ENCODE measurements at places on chromosomes 11 and 22.

DNA sequence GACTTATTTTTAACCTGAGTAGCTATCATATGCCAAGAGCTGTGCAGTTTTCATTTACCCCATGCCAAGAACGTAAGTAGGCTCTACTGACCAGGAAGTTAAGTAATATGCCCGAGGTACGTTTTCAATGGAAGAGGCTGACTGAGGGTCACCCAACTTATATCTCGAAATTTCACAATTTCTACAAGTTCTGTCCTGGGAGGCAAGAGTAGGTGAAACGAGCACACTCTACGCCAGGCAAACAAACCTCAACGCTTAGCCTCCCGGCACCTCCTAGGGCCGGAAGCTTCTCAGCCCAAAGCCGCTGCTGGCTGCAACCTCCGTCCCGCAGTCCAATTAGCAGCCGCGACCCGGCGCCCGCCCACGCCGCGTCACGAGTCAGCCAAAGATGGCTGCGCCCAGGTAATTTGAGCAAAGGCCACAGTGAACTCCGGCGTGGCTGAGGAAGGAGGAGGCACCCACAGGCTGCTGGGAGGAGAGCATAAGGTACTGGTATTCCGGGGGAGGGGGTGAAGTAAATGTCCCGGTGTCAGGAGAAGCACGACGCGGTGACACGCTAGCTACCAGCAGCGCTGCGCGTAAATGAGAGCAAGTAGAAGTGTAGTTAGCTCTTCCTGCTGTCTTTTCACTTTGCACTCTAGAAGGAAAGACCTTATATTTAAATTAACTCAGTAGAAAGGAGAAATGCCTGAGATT, at the start of gene TMEM126A:
TSS of gene TMEM126A (plus strand) at position 364 of the 696 bp plus-strand sequence. CDS start 2,289 bp downstream, outside the sequence.
- DNase-seq, result peak; percentile 29

- no peak for DNase-seq
Measured at GRCh38 chr22:44839061-44839460, 86.7 kb downstream of the ARHGAP8 start.

DNA sequence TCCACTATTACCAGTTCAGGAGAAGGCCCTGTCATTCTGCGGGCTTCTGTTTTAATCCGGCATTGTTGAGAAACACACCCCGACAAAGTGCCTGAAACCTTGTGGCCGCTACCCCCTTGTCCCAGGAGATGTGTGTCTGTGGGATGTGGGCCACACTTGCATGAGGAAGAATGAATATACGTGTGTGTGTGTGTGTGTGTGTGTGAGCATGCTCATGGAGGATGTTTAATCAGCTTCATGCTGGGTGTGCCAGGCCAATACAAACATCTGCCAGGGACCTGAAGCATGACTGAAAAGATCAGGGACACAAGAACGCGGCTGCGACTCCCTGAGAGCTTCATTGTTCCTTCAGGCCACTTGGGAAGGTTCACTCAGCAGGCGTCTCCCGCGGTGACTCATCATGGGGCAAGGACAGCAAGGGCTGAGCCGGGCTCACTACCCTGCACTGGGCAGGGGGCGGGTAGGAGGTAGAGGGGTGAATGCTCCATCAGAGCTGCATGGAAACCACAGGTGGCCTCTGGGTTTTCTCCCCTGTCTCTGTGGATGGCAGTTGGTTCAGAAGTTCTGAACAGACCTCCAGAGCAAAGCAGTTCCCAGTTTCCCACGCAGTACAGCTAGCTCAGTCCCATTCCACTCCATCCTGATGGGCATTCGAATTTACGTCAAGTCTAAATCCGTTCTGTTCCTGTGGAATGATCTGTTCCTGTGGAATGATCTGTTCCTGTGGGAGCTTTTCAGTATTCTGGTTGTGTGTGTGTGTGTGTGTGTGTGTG, 7.0 kb upstream of the MALAT1 start:
- DNase-seq, result peak; percentile 55

- DNase-seq, result no peak
Measured at GRCh38 chr22:36048911-36049677, 20.5 kb upstream of the RBFOX2 start.

DNA sequence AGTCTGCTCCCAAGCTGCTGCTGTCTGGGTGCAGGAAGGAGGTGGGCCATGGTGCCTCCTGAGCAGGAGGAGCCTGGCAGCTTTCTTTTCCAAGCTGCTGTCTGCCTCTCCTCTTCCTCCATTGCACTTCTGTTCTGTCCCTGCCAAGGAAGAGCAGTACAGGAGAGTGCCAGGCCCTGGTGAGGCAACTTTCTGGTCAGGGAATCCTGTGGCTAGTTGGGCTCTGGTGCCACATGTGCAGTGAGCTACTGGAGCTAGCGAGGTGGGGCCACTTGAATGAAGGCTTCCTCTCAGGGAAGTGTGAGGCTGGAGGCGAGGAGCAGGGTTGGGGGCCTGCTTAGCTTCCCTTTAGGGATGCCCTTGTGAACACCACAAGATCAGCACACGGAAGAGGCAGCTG, 90.0 kb downstream of the TSPAN18 start:
- DNase-seq, result no peak

GRCh38 chr22:46287873-46288751, 8.6 kb upstream of the GTSE1 start:
- no peak for DNase-seq

- no peak for DNase-seq
Measured at GRCh38 chr11:41878095-41878494, 418.6 kb upstream of the LRRC4C start.

DNA sequence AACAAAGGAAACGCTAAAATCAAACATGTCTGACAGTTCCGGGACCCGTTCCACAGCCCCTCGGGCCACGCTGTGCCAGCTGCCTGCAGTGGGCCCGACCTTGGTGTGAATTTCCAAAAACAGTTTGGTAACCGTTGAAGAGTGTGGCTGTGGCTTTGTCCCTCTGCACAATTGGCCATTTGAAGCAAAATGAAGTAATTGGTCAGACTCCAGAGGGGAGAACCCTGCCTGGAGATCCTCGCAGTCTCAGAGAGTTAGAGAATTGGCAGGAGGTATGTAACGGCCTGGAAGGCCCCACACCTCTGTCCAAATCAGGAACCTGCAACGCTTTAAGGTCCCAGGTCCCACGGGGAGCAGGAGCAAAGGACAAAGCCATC, 26.3 kb downstream of the TRMU start:
- DNase-seq, result no peak

GRCh38 chr11:117313091-117313490, 3.0 kb downstream of the BACE1 start:
- no peak for DNase-seq

- no peak for DNase-seq
Measured at GRCh38 chr22:16563555-16564520, 28.8 kb downstream of the CCT8L2 start.

- DNase-seq, result no peak
Measured at GRCh38 chr22:29838599-29838956, 504 bp upstream of the ASCC2 start.

DNA sequence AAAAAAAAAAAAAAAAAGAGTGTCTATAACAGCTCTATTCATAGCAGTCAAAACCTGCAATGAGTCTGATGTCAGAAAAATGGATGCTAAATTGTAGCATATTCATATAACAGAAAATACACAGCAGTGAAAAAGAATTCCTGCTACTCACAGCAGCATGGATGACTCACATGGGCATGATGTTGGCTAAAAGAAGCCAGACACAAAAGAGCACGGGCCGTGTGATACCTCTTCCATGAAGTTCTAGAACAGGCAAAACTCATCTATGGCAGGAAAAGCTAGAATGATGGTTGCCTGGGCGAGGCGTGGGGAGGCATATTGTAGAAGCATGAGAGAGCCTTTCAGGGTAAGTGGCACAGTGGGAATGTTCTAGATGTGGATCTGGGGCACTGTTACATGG, 18.9 kb downstream of the PLAAT3 start:
- DNase-seq, result no peak

DNA sequence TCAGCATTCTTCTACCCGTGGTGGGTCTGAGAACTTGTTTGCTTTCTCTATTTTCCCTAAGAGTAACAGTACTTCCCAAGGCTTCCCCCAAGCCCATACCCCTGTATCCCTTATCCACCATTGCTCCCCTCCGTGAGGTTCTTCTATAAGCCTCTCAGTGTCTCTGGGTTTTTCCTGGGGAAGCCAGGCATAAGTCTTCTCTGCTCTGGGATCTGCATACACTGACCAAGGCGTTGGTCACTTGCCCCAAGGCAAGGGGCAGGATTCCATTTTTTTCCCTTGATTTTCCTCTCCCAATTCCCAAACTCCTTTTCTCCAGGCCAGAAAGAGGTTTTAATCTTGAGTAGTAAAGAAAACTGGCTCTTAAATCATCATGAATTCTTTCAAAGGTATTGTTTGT, 27.2 kb upstream of the NCAM1 start:
- no peak for DNase-seq

DNA sequence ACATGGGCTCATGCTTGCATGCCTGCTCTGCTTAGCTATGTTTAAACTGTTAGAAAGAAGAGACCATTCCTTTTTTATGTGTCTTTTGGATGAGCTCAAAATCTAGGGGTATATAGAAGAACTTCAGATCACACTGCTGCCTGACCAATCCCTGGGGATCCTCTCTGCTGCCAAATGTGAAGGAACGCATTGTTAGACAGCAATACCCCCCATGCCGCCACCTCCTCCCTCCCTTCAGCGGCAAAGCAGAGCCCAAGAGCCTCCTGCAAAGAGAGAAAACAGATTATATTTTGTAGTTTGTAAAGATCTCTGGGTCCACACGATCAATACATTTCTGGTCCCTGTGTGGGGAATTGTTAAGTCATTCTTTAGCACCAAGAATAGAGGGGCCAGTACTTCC, 677.6 kb downstream of the NTM start:
- no peak for DNase-seq

DNA sequence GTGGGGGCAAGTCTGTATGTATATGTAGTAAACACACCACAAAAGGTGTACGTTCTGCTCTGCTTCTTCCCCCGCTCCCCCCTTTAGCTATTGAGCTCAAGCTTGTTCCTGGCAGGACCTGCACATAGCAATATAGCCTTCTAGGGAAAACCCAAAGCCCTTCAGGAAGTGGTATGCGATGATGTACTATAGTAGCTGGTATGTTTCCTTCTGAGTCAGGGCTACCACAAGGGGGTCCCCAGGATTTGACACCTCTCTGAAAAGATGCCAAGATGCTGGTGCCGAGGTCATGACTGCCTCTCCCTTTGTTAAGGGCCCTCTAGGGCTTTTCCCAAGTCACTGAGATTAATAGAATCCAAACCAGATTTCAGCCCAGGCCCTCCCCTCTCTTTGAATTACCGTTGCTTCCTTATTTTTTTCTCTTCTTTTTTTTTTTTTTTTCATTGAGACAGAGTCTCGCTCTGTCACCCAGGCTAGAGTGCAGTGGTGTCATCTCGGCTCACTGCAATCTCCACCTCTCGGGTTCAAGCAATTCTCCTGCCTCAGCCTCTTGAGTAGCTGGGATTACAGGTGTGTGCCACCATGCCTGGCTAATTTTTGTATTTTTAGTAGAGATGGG, 268.4 kb downstream of the ETS1 start:
- DNase-seq, result no peak

GRCh38 chr11:28038775-28039174, 69.2 kb downstream of the KIF18A start:
- DNase-seq, result no peak

DNA sequence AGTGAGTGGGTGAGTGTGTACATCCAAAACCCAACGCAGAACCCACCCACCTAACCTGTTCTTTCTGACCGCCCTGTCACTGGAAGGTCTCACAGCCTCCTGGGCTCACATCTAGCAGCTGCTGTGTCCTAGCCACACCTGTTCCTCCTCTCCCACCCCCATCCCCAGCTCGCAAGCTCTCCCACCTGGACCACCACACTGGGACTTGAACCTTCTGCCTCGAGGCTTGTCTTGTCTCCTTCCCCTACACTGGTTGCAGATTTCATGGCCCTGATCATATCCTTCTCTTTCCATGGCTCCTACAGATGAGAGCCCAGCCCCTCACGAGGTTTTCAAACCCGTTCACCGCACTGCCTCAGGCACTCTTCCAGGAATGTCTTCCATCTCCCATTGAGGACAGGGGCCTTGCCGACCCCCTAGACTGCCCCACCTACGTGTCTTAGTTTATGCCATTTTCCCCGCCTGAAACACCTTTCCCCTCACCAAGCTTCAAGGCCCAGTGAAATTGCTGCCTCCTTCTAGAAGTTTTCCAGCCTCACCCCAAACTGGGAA, 6.7 kb downstream of the IFITM10 start:
- DNase-seq, result no peak

DNA sequence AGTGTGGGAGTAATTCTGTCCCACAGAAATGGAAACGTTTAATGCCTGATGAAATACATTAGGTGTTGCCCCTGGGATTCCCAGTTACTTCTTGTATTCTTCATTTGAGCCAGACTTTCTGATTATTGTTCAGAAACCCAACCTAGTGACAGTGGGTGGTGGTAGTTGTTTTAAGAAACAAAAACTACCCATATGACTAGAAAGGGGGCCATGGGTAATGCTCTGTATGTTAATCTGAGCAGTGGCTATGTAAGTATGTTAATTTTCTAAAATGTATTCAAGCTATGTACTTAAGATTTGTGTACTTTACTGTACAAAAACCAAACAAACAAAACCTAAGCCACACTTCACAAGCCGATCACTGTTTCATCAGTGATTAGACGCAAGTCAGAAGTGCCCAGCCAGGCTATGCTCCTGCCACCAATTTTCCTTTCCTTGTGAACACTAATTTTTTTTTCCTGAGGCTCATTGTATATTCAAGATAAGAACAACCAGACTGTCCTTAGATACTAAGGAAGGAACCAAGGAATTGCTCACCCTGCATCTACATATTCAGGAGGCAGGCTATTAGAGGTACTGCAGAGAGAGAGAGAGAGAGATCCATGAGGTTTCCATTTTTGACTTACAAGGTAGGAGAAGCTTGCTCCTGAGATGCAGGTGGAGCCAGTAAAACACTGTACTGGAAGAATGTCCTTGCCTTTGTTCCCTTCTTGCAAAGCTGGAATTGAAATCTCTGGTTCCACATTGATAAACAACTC, 122.7 kb downstream of the DBX1 start:
- DNase-seq, result no peak

- DNase-seq, result no peak
Measured at GRCh38 chr11:71843858-71844257, 10.9 kb downstream of the DEFB108B start.

- DNase-seq, result no peak
Measured at GRCh38 chr11:62792202-62792575, 383 bp upstream of the TMEM223 start.

GRCh38 chr22:40345271-40345670, 1.0 kb upstream of the ADSL start:
- DNase-seq, result no peak

DNA sequence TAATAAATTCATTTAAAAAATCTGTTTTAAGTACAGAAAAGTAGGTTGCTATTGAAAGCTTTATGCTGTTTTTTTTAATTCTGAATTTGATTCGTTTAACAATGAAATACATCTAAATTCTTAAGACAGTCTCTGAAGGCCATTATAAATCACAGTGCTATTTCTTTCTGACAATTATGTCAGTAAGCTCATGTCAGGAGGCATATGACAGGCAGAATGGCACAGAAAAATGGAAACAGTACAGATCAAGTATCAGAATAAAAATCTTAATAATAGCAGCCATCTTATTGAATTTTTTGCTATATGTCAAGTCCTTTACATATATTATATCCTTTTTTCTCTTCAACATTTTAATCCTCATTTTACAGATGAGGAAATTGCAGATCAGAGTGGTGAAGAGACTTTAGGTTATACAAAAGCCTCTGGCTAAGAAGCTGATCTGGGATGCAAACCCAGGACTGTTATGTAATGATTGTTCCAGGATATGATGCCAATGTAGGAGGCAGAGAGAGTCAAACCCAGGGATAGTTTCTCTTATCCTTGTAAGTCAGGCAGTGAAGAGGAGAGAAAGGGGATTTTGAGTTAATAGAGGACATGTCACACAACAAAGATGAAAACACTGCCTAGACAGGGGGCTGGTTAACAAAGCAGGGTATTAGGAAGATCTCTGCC, 283.1 kb upstream of the CCDC90B start:
- DNase-seq, result no peak
